ENCODE measurements at places on chromosomes 5 and 9.

DNA sequence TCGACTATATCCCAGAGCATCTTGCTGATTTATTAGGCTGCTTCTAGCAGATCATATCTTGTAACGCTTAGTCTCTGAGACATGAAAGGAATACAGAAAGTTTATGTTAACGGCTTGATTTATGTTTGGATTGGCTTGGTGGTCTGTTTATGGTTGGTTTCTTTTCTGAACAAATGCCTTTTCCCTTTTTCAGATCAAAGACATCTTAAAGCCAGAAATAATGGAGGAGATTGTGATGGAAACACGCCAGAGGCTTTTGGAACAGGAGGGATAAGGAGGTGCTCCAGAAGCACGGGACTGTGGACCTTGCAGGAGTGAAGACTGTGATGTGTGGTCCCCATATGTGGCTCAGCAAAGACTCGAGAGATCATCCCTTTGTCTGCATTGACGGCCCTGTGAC is 9.9 kb downstream of the EXOSC2 start:
- no peak for DNase-seq

DNA sequence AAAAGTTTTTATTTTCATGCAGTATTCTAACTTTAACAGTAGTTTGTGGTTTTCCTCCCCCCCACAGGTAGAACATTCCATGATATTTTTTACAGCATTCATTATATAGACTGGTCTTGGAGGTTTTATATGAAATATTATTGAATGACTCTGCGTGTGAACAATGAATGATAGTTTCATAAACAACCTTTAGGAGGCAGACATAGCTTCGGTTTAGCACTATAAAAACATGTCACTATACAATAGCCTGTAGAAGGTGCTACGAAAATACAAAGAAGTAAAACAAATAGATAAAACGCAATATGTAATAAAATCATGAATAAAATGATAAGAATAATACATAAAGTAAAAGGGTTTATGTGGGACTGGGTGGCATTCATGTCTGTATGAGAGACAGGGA is 8.5 kb downstream of the KLF4 start:
- DNase-seq, result no peak

DNA sequence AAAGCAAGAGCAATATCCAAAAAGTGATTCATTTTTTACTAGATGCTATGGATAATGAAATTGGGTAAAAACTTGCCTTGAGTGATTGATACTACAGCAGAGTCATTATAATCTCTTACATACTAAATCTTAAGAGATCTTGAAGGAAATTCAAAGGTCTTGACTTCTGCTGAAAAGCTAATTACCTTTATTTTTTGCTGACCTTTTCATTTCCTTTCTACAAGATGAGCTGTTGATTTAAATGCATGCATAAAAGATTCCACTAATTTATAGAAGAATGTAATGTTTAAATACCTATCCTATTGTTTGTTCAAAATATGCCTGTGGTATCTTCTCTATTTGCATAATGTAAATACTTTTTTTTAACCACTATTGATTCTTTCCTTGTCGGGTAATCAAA is 27.2 kb downstream of the RORB start:
- no peak for DNase-seq

DNA sequence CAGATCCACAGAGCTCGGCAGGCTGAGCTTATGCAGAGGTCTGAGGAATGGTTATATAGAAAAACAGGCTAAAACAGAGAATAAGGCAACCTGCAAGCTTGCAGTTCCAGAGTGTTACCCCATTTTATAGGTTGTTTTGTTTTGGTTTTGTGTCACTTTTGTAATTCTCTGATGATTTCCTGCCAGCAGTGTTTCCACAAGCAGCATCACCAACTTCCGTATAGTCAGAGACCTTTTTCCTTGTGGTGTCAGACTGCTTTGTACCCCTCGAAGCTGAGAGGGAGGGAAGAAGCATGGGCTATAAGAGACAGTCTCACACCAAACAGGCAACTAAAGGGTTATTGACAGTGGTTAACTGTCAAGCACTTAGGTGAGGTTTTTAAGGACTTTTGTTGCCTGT is 61.8 kb downstream of the TLE4 start:
- DNase-seq, result no peak

DNA sequence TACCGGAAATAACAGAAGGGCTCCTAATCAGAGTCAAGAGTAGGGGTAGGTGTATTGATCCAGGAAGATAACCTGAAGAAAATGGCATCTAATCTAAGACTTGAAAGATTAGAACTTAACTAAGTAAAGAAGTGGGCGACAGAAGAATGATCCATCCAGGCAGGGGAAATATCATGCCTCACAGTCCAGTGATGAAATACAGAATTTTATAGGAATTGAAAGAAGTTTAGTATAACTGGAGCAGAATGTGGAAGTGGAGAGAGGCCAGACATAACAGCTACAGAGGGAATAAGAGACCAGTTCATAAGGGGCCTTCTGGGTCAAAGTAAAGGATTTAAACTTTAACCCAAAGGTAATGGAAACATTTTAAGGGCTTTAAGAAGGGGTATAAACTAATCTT is 42.2 kb downstream of the ERP44 start:
- no peak for DNase-seq

- no peak for DNase-seq
Measured at GRCh38 chr9:115978659-115979096, 174.9 kb upstream of the PAPPA start.

DNA sequence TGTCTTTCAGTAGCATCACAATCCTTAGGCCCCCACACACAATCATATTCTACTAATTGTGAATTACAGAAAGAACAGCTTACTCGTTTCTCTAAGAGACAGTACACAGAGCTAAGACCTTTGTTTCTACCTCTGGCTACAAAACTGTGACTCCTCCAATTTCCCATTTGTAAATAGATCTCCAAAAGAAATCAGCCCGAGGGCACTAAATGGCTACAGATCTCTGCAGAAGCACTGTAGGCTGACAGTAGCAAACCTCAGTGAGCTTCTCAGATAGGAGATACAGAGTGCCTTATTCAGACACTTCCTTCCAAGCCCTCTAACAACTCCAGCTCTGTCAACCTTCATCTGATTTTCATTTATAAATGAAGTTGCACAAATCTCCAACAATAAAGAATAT is 51.0 kb downstream of the EFNA5 start:
- DNase-seq, result no peak

- DNase-seq, result no peak
Measured at GRCh38 chr5:10391130-10391529, 37.6 kb downstream of the MARCHF6 start.

GRCh38 chr5:175824676-175825075 is 46.7 kb upstream of the CPLX2 start:
- DNase-seq, result no peak

DNA sequence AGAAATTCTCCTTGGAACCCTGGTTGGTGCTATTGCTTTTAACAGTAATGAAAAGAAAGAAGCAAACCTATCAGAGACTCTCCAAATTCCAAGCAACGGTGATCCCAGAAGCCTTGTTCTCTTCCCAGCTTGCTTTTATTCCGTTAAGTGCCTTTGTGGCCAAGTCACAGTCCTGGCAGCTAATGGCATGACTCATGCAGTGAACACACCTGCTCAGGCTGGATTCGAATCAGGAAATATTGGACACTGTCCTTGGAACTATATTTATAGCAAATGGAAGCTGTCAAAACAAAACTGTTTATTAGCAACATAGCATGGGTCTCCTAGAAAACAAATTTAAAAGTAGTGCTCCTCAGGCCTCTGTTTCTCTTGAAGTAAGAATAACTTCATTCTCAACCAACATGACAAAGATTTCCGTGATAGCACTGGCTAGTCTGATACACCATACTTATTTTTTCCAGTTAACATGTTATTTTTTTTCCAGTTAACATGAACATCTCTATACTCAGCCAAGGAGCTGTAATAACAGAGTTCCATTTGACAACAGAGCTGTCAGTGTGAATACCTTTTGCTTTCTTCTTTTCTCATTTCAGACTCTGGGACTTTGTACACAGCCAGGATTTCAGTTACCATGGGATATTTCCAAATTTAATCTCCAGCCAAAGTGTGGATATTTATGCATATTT is 502.4 kb downstream of the GADD45G start:
- DNase-seq, result no peak

All from type B pancreatic cell (in vitro differentiated cells).